ENCODE measurements at places on chromosomes 6 and 20.

GRCh38 chr20:63553251-63553932 lies 567 bp upstream of the FNDC11 start:
- peak; percentile 85 for DNase-seq

- no peak for DNase-seq
Measured at GRCh38 chr6:156741287-156742073, 35.7 kb upstream of the ARID1B start.

GRCh38 chr6:28360961-28361360 lies 11.2 kb downstream of the ZKSCAN3 start:
- no peak for DNase-seq

DNA sequence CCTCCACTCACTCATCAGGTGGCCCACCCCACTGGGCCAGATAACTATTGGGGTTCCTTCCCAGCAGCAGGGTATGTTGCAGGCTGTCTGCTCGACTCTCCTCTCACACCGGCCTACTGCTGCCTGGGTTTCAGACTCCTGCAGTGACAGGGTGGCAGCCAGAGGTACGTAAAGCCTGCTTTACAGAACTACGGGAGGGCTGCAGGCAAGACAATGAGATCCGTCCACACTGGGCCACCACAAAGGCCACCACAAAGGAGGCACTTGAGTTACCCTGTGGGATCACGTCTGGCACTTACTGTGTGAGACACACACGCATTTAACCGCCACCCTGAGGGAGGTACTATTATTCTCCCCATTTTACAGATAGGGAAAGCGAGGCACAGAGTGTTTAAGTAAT lies 78.5 kb downstream of the NFATC2 start:
- no peak for DNase-seq

DNA sequence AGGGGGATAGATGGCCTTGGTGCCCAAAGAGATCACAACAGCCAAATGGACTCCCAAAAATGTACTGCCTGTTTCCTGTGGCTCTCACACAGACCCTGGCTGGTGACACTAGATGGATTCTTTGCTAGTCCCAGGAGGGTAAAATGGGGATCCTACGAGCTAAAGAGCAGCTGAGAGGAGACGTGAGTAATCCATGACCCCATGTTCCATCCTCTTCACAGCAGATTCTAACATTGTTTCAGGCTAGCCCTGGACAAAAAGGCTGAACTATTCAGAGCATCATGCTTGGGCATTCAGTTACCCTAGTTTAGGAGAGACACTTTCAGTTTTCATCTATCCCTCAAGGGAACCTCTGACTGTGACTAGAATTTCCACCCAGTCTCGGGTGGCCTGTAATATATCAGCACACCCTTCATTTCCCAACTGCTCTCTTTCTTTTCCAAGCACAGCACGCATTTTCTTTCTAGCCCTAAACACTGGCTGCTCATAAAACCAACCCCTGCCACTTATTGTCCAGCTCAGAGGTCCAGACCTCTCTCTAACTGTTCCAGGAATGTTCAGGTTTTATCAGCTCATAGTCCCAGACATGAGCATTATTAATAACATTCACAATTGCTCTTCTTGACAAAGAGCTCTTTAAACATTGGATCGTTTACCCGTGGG lies 48.5 kb downstream of the SLC22A1 start:
- no peak for DNase-seq

DNA sequence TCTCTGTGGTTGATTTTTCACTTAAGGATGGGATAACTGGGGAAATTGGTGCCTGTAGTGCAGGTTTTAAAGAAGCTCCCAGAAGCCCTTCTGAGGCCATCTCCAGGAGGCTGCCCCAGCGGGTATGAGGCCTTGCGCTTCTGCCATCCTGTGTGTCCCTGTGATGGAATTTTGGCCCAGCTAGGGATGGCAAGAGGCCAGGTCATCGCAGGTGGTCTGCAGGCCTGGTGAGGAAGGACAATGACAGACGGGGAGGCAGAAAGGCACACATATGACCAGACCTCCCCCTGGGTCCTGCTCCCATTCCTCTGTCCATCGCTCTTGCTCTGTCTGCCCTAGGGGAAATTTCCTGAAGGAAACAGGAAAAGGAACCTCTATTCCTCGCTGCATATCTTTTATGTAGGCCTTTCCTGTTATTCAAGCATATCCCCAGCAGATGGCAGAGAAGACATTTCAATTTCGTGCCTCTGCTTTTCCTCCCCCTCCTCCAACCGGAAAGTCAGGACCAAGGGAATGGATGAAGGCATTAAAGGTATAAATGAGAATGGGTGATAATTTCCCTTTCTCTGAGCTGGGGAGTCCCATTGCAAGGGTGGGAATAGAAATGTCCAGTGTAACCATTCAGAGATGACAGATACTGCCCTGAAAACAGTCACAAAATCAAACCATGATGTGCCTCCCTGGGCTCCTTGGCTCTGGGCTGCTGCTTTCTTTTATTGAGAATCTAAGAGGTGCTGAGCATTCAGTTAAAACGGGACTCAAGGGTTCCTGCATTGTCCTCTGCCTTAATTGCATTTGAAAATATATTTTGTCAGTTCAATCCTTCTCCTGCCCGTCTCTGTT lies 17.6 kb upstream of the HLA-F start:
- DNase-seq, result peak; percentile 71

GRCh38 chr6:142562865-142563264 lies 261.1 kb downstream of the ADGRG6 start:
- no peak for DNase-seq
